GM13976 (cell line): ENCODE measurements at places on chromosomes 1 and 21.

GRCh38 chr1:197909384-197909783 lies 7.0 kb downstream of the C1orf53 start:
- no peak for DNase-seq

- DNase-seq: no peak
Observed at GRCh38 chr1:90402893-90403849, 313.9 kb downstream of the BARHL2 start.

- no peak for DNase-seq
Observed at GRCh38 chr1:53369034-53369750, 41.3 kb upstream of the LRP8 start.

DNA sequence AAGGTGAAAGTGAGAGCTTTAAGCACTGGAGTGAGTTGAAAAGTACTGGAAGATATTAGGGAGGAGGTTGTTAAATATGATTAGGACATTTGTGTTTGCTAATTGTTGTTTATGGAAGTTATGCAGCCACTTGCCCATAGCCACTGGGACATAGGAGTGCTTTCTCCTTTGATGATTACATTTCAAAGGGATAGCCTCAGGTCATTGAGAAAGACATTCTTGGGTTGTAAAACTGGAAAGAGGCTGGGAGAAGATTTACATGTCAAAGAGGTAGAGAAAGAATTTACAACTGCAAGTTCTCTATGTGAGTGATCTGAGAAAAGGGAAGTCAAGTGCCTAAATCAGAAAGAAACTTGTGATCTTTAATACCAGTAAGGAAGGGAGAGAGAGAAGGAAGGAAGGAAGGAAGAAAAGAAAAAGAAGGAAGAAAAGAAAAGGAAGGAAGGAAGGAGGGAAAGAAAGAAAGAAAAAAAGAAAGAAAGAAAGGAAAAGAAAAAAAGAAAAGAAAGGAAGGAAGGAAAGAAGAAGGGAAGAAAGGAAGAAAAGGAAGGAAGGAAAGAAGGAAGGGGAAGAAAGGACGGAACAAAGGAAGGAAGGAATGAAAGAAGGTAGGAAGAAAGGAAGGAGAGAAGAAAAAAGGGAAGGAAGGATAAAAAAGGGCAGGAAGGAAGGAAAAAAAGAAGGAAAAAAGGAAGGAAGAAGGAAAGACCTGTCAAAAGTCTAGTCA lies 284.6 kb upstream of the DPYD start:
- DNase-seq: no peak

GRCh38 chr1:203486618-203487370 lies 7.2 kb upstream of the OPTC start:
- no peak for DNase-seq

DNA sequence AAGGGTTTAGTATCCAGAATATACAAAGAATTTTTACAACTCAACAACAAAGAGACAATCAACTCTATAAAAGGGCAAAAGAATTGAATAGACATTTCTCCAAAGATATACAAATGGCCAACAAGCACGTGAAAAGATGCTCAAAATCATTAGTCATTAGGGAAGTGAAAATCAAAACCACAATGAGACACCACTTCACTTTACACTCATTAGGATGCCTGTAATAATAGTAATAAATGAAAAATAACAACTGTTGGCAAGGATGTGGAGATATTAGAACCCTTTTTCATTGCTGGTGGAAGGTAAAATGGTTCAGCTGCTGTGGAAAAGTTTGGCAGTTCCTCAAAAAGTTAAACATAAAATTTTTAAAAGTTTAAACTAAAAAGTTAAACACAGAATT lies 7.0 kb upstream of the ABCD3 start:
- no peak for DNase-seq

DNA sequence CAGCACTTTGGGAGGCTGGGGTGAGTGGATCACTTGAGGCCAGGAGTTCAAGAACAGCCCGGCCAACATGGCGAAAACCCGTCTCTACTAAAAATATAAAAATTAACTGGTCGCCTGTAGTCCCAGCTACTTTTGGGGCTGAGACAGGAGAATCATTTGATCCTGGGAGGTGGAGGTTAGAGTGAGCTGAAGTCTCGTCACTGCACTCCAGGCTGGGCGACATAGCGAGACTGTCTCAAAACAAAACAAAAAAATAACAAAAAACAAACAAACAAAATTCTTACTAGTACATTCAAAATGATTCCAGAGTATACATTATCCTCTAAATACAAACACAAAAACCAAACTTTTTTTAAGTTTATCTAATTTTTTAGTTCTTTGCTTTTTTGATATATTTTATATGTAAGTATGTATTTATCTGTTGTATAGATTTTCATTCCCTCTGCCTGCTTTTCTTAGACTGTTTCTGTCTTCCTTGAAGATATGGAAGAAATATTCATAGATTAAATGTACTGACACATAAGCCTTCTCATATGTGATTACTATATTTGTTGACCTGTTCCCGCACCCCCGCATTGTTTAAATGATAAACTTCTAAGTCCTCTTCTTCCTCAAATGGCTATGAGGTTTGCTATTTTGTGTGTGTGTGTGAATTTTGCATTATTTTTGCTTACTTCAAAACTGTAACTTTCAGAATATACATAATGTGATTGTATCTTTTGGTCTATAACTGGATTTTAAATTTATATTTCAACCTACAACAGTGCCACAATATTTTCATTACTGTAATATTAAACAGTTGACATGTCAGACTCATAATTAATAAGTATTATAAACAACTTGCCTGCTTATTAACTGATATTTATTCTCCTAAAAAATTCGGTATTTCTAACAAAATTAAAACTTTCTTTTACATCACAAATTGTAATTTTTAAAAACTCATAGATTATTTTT lies 1674.1 kb upstream of the B3GALT2 start:
- no peak for DNase-seq

DNA sequence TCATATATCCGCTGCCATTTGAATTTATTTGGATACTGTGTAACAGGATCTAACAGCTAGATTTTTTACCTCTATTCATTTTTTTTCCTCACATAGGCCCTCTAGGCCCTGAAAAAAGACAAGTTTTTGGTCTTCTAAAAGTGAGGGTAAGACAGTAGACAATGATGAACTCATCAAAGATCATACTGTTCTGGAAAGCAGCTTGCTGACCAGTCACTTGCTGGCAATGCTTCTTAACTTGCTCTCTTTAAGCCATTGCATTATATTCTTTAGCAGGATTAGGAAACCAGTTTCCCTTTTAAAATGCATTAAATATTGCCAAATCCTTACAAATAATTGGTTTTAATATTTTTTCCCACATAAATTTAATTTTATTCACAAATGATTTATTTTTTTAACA lies 65.5 kb downstream of the SYT14 start:
- DNase-seq: no peak

DNA sequence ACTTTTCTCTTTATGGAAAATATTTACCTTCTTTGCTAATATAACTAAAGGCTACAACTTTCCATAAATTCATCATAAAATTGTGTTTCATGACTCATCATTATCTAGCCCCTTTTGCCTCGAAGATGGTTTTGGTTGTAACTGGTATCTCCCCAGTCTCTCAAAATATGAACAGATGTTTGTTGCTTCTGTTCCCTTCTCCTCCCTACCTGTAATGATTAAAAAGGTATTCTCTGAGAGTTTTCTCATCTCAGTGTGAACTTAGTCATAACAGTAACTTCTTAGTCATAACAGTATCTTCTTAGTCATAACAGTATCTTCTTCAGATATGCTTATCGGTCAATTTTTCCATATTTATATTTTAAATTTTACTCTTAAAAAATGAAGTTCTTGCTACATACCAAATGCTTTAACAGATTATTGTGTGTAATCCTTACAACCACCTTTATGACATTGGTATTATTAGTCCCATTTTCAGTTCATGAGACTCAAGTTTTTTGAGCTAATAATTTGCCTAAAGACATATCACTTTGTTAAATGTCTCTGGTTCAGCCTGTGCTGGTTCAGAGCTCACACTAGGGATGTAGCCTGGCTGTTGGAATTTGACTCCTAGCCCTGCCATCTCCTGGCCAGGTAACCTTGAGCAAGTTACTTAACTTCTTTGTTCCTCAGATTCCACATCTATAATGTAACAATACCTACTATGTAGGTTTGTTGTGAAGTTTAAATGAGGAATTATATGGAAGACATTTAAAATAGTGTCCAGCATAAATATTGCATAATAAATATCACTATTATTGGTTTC lies 32.6 kb downstream of the ATP1B1 start:
- DNase-seq: peak; percentile 72

DNA sequence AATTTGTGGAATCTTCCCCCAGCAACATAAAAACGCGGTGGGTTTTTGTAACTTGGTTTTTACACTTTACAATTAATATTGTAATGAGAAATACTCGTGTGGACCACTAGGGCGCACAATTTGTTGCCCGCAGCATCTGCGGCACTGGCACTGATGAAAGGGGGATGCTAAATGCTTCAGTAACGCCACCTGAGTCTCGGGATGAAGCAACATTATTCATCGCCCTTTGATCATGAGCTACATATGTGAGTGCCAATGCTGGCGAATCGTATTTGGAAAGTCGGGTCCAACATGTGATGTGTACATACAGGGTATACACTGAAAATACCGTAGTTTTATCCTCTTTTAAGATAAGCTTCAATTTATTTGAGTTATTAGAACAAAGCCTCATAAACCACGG lies 34.2 kb upstream of the COX20 start:
- DNase-seq: peak; percentile 76

DNA sequence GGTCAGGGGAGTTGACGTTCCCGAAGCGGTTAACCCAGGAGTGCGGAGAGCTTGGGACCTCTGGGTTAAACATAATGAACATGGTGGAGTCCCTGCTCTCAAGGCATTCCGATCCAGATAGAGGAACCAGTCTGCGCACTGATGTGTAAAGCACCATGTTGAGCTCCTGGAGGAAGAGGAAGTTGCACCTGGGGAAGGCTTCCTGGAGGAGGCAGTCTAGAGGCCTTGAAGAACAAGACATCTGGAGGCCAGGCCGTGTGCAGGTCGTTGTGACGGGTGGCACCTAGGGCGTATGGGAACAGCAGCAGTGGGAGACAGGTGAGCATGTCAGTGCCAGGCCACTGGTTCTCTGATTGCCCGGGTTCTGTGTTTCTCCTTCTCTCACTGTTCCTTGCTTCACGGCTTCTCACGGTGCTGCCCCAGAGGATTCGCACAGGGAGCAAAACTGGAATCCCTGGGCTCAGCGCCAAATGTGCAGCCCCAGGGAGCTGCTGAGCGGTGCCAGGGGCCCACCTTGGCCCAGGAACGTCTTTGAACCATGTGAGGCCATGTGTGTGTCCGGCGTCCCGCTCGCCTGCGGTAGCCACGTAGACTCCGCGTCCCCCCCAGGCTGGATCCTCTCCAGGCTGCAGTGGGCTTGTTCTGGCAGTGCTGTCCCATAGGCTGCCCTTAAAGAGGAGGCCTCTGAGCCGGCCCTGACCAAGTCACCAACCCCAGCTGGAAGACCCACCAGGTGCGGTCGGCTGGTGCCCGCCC lies 122.9 kb upstream of the GALNT2 start:
- DNase-seq: no peak

DNA sequence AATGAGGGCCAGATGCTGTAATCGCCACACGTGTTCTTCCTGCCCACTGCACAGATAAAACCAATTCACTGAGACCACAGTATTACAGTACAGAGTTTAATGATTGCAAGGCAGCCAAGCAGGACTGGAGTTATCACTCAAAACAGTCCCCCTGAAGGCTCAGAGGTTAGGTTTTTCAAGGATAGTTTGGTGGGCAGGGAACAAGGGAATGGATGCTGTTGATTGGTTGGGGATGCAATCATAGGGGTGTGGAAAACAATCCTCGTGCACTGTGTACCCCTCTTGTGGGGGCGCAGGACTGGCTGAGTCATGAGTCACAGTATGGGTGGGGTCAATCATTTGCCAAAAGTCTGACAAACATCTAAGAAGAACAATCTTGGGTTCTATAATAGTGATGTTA lies 12.4 kb upstream of the USP1 start:
- DNase-seq: no peak

DNA sequence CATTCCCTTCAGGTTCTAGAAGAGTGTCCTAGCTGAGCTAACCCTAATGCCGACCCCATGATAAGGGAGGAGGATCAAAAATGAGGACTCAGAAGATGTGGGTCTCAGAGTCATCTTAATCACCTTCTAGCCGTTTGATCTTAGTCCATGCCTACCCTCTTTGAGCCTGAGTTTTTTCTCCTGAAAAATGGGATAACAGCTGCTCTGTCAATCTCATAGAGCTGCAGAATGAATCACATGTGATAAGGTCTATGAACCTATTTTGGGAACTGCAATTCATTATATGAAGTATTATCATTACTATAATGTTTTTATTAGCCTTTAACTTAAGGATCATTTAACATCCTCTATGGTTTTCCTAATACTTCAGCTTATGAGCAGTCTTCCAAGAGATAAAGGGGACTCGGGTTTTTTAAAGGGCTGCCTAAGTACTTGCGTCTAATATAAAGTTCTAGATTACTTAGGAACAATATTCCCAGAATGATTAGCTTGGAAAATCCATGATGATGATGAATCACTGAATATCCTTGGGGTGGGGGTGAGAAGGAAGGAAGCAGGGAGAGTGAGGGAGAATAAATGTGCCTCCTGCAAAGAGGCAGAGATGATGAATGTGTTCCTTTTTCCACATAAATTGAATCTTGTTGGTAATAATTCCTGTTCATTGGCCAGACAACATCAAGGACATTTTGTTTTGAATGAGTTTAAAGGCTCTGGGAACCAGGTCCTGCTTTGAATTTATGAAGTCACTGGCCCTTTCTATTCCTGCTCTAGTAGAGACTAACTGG lies 66.8 kb downstream of the COLGALT2 start:
- DNase-seq: no peak

DNA sequence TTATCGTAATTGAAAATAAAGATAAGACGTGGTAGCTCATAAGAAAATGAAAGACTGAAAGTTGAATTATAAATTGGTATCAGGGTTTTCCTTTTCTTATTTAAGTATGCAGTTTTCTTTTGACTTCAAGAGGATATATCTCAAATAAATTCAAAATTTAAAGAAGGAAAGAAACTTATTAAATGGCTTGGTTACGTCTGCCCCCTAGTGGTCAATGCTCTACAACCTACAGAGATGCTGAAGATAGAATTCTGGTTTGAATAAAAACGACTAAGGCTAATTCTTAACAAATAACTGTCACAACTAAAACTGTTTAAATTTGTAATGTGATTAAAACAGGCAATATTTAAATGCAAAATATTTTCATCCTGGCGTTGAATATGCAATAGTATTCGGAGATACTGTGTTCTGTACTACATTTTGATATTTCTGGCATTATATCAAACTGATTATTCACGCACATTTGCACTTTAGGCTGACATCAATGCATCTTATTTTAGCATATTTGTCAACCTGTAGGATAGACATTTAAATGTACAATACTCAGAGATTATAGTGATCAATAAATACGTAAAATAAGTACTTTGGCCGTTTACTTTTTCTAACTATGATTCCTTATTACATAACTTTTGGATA lies 26.8 kb downstream of the IFI44 start:
- DNase-seq: peak; percentile 44

- no peak for DNase-seq
Observed at GRCh38 chr1:232047473-232047872, 420.9 kb downstream of the DISC1 start.

GRCh38 chr1:1175221-1176062 lies 1.8 kb downstream of the TTLL10 start:
- no peak for DNase-seq

- no peak for DNase-seq
Observed at GRCh38 chr21:17343055-17343454, 169.8 kb upstream of the CXADR start.

- DNase-seq: no peak
Observed at GRCh38 chr1:160206421-160207117, 1.4 kb downstream of the PEA15 start.
